ENCODE measurements at places on chromosomes 4 and X.

- DNase-seq = no peak
These were observed 685 bp upstream of the NDNF start for GRCh38 chr4:121073004-121073435.

- DNase-seq = peak; percentile 47
These were observed 291.9 kb downstream of the BMPR1B start for GRCh38 chr4:95049551-95050233.

- no peak for DNase-seq
These were observed 26.4 kb upstream of the LRCH2 start for GRCh38 chrX:115260330-115260729.

DNA sequence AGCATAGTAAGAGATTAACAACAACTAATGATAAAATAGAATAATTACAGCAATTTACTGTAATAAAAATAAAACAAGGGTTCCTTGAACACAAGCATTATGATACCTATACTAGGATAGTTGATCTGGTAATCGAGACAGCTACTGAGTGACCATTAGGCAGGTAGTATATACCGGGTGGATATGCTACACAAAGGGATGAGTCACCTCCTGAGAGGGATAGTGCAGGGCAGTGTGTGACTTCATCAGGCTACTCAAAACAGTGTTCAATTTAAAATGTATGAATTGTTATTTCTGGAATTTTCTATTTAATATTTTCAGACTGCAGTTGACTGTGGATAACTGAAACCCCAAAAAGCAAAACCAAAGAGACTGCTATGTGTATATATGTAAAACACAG is 9.7 kb upstream of the ANTXR2 start:
- no peak for DNase-seq

- DNase-seq = no peak
These were observed 31.6 kb downstream of the UGDH start for GRCh38 chr4:39495446-39496213.

GRCh38 chrX:71532078-71532752 is 689 bp upstream of the OGT start:
- DNase-seq = no peak

DNA sequence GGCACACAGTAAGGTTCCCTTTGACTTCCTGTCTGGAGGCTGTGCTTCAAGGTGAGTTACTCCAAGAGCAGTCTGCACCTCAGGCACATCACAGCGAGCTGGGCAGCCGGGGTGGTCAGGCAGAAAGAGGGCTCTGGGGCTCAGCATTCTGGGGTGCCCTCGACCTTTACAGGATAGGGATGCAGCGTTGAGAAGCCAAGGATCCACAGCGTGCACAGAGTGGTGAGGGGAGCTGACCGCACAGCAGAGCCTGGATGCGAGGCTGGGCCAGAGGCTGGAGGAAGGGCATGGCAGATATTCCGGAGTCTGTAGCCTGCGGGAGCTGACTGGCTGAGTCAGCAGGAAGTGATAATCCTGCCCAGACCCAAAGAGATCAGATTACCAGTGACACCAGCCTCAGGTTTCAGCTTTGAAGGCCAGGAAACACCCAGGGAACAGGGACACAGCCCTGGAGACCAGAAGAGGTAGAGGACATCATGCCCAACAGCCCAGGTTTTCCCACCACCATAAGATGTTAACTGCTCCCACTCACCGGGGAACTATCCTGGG is 38.4 kb upstream of the PDLIM3 start:
- DNase-seq = no peak

DNA sequence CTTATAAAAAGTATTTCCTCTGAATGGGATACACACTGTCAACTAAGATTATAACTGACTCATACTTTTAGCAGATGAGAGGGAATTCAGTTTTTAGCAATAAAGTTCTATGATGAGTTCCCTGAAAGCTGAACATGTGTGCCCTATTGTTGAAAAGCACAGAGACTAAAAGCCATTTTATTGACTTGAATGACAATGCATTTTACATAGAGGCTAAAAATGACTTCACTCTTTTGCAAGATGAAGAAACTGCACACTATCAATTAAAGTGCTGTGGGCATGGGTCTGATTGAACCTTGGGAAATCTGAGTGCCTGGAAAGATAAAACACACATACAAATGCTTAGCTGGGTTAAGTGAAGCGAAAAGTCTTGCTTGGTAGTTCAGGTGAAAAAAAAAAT is 633.4 kb downstream of the PDHA2 start:
- DNase-seq = no peak

DNA sequence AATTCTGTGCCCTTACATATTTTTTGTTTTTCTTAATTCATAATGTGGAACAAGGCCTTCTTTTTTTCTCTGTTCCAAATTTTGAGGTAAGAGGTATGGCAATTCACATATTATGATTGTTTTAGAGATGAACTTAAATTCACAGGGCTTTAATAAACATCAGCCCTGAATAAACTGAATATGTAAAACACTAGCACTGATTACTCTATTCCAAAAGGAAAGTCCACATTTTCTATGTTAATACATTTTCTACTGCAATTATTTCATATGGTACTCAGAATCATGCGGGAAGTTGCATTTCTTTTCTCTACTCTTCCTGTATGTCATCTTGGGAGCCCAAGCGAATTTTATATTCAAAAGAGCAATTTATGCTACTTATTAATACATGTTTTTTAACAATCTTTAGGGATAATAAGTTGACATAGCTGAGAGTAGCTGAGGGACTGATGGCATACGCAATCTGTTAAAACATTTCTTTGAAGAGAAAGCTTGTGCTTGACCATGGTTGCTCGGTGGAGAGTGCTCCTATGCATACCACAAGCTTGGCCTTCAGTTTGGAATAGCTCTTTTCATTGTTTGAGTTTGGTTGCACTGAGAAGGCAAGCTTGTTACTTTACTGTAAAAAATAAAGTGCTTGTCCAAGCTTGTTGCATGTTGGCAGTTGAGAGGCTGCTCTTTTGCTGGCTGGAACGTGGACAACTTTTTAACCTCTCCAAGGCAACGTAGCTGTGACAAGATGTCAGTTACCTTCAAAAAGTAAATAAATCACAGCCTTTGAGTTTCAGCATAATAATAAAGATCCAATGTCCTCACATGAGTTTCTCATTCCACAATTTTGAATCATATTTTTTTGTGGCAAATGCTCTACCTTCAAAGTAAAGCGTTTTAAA is 196.3 kb upstream of the SPRY1 start:
- no peak for DNase-seq

- no peak for DNase-seq
These were observed 187.6 kb downstream of the RAPGEF2 start for GRCh38 chr4:159290321-159291030.

GRCh38 chr4:151573945-151574344 is 165.0 kb downstream of the FHIP1A start:
- no peak for DNase-seq

DNA sequence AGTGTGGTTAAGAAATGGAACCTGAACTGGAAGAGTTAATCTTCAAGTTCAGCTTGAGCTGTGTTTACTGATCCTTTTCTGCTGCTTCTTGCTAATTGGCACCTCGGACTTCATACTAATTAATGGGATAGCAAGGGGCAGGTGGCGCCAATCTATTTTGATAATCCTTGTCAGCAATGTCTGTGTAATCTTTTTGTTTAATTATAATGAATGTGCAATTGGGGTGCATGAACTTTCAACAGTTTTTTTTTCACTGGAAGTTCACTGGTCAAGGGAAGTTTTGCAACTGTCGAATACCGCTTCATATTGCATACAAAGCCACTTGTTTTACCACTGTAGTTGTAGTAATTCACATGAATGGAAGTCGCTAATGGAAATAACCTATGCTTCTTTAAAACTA is 261.0 kb downstream of the BMPR1B start:
- no peak for DNase-seq

DNA sequence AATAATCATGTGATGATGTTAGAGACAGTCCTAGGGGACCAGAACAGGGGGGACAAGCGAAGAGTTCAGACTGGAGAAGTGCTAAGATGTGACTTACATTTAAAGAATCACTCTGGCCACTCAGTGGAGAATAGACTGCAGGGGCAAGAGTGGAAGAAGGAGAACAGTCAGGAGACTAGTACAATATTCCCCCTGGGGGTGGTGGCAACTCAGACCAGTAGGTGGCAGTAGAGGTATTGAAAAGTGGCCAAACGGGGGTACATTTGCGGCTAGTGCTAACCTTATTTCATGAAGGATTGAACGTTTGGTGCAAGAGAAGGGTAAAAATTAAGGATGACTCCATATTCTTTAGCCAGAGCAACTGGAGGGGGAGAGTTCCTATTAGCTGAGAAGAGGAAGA is 2.7 kb upstream of the BMX start:
- DNase-seq = no peak

DNA sequence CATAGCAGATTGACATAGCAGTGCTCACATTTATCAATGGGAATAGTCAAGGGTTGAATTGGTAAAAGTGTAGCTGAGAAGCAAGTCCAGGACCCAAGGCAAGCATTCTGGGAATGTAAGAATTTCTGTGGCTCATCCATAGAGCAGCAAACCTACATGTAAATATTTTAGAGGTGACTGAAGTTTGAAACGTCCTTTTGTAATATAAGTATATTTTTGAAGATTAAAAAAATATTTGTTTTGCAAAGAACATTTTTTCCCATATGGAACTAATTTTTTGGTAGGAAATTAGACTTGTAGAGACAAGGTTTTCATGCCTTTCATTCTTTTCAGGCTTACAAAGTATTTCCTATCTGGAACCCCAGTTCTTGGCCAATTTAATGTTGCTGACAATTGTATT is 104.0 kb downstream of the TEX13A start:
- no peak for DNase-seq

GRCh38 chr4:94841864-94842221 is 84.1 kb downstream of the BMPR1B start:
- no peak for DNase-seq

DNA sequence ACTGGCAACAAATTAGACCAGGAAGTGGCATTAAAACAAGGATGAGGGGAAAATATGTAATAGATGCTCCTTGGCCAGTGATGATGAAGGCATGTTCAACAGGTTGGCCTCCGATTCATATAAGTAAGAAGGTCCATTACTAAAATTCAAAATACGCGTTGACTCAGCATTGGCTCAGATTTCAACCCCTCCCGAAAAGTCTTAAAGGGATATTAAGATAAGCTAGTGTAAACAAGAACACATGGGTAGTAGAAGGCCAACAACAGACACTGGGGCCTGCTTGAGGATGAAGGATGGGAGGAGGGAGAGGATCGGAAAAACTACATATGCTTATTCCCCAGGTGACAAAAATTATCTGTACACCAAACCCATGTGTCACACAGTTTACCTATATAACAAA is 19.1 kb upstream of the LAP3 start:
- DNase-seq = no peak

DNA sequence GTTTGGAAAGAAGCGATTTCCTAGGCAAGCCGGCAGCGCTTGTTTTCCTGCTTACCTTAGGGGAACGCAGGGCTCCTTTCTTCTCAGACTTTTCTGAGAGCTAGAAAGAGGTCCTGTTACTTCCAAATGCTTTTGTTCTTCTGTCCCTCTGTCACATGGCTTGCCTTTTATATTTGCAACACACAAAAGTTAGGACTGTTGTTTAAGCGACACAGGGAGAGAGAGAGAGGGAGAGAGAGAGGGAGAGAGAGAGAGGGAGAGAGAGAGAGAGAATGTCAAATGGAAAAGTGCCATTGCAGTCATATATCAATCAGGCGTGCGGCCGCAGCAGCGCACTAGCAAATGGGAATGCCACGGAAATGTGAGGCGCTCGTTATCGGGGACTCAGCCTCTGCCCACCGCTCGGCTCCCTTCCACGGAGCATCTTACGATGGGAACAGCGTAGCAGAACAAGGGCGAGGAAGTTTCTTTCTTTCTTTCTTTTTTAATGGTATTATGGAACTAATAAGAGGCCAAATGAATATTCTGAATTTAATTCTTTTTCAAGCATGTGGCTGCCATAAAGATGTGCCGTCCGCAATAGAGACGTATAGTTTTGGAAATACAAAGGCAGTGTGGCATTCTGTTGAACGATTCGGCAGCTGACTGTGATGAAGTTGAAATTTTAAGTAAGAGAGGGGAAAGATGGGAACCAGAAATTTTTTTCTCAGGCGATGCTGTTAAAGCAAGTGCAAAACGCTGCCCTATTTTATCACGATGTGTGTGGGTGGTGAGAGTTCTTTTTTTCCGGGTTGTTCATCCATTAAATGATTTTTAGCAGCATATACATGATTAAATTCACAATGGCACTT is at the start of gene NDP:
NDP (minus strand) TSS at position 142 of the 851 bp plus-strand sequence. CDS start 14,745 bp downstream, outside the sequence.
- no peak for DNase-seq

- DNase-seq = no peak
These were observed 5.4 kb upstream of the GLRA3 start for GRCh38 chr4:174834477-174834876.

GRCh38 chr4:47551682-47552081 is 66.6 kb downstream of the ATP10D start:
- DNase-seq = no peak

DNA sequence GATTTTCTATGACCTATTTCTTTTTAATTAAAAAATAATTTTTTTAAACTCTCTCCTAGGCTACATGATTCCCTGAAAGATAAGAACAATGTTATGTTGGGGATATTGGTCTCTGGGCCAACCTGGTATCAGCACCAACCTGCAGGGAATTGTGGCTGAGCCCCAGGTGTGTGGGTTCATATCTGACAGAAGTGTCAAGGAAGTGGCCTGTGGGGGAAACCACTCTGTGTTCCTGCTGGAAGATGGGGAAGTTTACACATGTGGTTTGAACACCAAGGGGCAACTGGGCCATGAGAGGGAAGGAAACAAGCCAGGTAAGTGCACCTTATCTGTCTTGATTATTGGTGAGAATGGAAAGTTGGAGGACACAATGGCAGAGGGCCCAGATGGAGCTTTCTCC is 13.5 kb downstream of the HERC3 start:
- DNase-seq = no peak

DNA sequence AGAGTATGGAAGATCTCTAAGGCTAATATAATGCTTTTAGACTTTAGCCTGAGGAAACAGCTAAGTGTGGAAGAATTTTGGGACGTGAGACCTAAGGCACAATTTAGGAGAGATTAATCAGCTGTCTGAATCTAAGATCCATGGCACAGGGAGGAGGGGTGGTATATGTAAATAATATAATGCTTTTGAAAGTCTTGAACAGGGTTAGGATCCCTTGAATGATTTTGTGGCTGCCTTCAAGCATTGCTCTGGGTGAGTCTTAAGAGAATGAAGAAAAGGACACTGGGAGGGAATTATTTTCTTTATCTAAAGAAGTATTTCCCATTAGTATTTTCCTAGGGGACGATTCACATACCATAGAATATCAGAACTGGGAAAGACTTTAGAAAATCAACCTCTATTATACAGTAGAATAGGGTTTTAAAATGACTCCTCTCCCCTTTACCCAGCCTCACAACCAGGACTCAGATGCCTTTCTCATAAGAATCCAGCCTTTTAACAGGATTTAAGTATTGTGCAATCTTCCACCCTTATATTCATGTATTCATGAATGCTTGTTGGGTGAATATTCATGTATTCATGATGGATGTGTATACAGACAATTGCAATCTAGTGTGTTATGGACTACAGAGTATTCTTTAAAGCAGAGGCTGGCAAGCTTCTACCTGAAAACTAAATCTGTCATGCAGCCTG is 664.2 kb upstream of the CPEB2 start:
- DNase-seq = no peak

Data from anterior cingulate cortex (tissue), 58 donors.